Stimulated activated CD4-positive, alpha-beta T cell treated with anti-CD3 and anti-CD28 coated beads, Interleukin-12 subunit alpha, Interleukin-12 subunit beta, amount 100 ng/mL, for 24 hours (primary cell): ENCODE measurements at places on chromosomes 7 and 10.

DNA sequence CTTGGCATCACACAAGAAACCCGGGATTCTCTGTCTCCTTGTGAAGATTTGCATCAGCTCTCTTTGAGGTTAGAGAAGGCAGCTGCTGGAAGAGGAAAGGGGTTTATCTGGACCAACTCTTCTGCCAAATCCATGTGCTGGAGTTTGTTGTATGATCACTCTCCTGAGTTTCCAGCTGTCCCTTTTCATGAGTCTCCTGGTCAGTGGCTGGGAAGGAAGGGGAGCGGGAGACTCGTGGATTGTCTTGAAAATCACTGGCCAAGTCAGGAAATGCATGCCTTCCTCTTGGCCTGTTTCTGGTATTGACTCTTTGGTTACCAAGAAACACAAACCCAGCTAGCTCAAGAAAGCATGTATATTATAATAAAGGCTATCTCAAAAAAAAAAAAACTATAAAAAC lies 38.8 kb downstream of the TACR2 start:
- DNase-seq, result no peak

GRCh38 chr7:30708983-30709382 lies 26.7 kb upstream of the CRHR2 start:
- no peak for DNase-seq

DNA sequence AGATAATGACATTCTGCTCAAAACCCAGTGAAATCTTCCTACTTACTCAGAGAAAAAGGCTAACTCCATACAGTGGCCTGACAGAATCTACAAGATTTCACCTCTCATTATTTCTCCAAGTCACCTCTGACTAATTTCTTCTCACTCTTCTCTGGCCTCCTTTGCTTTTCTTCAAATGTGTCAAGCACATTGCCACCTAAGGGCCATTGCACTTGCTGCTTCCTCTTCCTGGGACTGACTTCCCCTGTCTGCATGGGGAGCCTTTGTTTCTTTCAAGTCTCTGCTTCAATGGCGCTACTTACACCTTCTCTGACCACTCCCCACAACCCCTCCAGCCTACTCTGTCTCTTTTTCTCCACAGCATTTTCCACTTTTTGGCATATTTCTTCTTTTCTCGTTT lies 36.0 kb downstream of the PRTFDC1 start:
- DNase-seq, result no peak

GRCh38 chr7:129831424-129832058 lies 121.2 kb downstream of the UBE2H start:
- no peak for DNase-seq

DNA sequence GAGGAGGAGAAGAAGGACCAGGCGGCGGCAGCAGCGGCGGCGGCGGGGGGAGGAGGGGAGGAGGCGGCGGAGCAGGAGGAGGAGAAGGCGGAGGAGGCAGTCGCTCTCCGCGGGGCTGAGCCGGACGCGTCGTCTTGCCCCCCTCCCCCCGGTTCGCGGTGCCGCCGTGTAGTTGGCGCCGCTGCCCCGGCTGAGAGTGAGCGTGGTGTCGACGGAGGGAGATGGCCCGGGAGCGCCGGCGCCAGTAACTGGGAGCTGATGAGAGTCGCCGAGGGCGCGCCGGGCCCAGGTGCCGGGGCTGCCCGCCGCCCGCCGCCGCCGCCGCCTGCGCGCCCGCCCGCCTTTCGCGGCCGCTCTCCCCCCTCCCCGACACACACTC lies 257 bp downstream of the WAC start:
- no peak for DNase-seq

- DNase-seq, result no peak
Observed at GRCh38 chr10:62585211-62585775, 211.1 kb downstream of the ZNF365 start.

GRCh38 chr10:120656107-120656506 lies 195.1 kb upstream of the WDR11 start:
- no peak for DNase-seq
